ENCODE measurements at places on chromosomes 1 and 21.
A peak's percentile ranks its signal among the peaks of the same experiment; 100 is the strongest.

- no peak for DNase-seq
These were observed 119.2 kb upstream of the KIAA1614 start for GRCh38 chr1:180793451-180793850.

- no peak for DNase-seq
These were observed 8.5 kb downstream of the SH3BGRL3 start for GRCh38 chr1:26288311-26288941.

DNA sequence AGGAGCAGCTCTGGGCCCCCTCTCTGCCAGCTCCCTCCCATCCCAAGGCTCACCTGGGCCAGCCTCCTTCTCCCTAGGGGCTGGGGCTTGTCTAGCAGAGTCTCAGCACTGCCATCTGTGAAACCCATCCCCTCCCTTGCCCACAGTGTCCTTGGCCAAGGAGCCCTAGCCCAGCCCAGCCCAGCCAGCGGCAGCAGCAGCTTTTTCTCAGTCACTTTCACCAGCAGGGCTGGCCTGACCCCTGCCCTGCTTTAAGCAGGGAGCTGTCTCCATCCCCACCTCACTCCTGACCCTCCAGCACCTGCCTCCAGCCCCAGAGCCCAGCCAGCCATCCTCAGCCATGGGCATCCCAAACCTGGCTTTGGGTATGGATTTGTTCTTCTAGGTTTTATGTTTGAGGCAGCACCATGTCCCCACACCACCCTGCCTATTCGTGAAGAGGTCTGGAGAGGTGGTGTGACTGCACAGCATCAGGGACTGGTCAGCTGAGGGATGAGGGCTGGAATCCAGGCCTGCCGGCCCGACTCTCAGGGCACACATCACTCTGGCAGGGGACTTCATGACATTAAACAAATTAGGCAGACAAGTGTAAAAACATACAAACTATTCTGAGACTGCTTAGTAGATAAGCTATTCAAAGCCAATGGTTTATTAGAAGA lies 36.1 kb upstream of the ABCG1 start:
- no peak for DNase-seq

GRCh38 chr1:47213230-47213963 lies 18.6 kb downstream of the TAL1 start:
- no peak for DNase-seq

- DNase-seq, result no peak
These were observed 186.4 kb upstream of the ZNHIT6 start for GRCh38 chr1:85894651-85895050.

GRCh38 chr1:87045761-87046304 lies 131.4 kb downstream of the HS2ST1 start:
- peak; percentile 12 for DNase-seq
